ENCODE measurements at places on chromosomes 7 and 10.

DNA sequence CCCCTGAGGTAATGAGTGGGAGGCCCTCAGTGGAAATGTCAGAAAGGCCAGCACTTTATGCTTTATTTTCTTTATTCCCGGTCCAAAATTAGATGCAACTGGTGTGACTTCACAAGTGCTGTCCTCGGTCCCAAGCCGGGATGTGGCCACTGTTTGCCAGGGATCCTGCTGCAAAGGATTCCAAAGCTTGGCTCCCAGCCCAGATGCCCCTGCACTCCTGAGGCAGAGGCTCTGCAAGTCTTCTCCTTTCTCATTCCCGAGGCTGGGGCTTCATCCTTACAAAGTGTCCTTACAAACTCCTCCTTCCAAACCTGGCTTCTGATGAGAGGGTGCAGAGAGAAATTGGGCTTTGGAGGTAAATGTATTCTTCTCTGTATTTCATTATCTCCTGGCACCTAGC is 544.3 kb upstream of the DPP6 start:
- no peak for DNase-seq

DNA sequence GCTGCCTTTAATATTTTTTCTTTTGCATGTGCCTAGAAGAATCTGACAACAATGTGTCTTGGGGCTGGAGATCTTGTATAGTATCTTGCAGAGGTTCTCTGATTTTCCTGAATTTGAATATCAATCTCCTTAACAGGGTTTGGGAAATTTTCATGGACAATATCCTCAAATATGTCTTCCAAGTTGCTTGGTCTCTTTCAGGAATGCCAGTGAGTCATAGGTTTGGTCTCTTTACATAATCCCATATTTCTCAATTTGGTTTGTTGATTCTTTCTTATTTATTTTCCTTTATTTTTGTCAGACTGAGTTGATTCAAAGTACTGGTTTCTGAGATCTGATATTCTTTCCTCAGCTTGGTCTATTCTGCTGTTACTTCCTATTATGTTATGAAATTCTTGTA is 208.7 kb upstream of the GLI3 start:
- no peak for DNase-seq

DNA sequence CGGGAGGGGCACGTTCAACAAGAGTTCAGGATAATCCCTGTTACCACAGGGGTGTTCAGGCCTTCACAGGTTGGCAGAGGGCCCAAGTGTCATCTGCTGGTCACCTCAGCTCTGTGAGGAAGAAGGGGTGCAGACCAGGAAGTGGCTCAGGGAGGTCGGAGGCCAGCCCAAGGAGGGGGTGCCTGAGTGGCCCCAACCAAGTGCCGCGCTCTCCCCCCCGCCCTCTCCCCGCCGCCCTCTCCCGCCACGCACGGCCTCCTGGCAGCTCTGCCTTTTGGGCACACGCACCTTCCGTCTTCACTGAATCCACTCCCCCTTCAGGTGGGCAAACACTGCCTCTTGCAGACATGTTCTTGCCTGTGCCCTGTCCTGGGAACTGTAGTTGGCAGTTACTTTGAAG is 245.2 kb downstream of the PAXIP1 start:
- DNase-seq, result no peak

- DNase-seq, result no peak
These were observed 144.1 kb upstream of the FAM171A1 start for GRCh38 chr10:15515202-15515601.

DNA sequence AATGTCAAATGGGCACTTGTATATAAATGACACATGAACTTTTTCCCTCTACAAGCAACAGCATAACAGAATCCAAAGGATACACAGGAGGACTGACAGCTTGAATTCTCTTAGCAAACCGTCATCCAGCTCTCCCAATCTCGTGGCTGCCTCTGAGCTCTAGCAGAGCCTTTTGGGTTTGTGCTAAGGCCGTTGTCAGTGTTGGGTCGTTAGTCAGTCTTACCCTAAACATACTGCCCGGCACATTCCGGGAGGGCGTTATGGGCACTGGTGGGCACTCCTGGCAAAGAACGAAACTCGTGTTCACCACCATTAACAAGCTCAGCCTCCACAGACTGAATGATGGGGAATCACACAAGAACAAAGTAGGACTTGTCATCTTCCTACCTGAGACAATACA is 19.6 kb upstream of the ENO4 start:
- no peak for DNase-seq

DNA sequence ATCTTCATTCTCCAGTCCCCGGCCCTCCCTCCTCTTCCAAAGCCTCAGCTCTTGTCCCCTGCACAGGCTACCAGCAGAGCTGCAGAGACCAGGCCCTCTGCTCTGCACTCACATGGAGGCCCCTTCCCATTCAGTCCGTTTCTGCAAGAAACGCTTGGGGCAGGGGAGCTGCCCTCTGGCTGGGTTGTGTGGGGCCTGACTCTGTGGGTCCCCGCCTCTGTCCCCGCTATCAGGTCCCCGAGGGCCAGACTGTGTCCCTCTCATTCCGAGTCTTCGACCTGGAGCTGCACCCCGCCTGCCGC is 1.5 kb downstream of the PCOLCE start:
- no peak for DNase-seq

GRCh38 chr7:136294977-136295376 is 317.8 kb upstream of the MTPN start:
- DNase-seq, result no peak

DNA sequence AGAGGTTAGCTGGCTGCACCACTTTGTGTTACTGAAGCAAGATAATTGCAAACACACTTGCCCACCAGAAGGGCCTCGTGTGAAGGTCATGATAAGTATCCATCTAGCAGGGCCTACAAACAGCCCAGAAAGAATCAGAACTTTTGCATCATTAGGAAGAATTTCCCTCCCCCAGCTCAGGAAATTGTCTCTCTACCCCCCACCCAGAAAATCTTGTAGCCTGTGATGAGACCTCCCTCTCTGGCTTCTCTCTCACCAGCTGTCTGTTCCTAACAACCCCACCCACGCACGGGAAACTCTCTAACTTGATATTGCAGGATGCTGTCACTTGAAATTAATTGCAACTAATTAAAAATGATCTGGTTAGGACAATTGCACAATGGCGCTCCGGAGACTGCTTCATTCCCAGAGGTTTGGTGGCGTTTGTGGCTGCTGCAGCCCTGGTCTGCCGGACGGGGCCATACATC is 34.5 kb downstream of the ZNF503 start:
- no peak for DNase-seq

GRCh38 chr10:119131512-119132240 is 27.8 kb downstream of the DENND10 start:
- DNase-seq, result peak; percentile 80

GRCh38 chr7:139482662-139483466 is 609 bp downstream of the KLRG2 start:
- peak; percentile 32 for DNase-seq

DNA sequence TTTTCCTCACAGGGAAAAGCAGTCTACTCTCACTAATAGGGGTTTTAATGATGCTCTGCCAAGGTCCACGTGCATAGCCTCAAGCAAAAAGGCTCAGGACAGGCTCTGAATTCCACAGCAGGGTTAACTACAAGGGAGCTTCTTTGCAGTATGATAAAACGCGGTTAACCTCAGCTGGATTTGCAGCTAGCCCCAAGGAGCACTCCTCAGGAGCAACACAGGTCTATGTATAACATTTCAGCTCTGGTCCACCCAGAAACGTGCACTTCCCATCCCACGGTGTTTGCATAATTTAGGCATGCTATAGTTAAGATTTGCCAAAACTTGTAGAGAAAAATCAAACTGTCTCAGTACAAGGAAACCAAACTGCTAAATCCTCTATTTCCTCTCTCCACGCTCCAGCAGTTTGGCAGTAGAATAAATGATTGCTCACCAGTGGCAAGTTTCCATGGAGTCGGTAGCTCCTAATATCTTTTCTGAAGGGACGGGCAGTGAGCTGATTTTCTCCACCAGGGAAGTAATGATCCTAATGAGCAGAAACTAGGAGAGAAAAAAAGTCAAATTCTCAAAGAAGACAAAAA is 13.1 kb upstream of the ASB4 start:
- DNase-seq, result no peak

DNA sequence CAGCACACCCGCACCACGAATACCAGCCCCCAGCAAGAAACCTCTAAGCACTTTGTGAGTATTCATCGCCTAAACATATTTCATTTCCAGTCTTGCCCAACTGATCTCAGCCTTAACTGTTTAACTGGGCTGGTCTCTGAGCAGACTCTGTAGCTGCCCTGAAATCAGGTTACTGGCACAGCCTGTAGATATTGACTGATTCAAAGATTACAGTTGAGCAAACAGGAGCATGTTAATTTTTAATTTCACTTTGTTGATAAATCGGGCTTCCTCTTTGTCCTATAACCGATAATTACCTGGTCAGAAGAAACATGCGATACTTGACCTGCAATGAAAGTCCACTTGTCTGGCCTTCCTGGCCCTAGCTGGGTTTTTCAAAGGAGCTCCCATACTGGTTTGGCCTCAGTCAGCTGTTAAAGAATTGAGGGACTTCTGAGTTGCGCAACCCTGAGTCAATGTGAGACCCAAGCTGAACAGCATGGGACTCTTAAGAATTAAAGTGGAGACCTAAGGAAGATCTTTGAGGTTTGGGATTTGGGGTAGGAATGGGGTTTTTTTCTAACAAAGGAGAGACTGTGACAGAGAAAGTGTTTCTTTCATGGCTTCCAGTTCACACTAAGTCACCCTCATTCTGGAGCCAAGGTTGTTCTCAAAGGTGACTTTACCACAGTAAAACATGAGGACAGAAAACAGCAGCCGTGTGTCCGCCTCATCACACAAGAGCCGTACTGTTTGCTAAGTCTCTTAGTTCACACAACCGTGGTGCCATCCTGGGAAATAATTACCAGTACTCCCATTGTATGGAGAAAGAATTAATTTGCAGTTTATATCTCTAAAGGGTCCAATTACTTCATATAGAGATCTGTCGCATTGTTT is 75.9 kb downstream of the PPP1R3C start:
- no peak for DNase-seq

DNA sequence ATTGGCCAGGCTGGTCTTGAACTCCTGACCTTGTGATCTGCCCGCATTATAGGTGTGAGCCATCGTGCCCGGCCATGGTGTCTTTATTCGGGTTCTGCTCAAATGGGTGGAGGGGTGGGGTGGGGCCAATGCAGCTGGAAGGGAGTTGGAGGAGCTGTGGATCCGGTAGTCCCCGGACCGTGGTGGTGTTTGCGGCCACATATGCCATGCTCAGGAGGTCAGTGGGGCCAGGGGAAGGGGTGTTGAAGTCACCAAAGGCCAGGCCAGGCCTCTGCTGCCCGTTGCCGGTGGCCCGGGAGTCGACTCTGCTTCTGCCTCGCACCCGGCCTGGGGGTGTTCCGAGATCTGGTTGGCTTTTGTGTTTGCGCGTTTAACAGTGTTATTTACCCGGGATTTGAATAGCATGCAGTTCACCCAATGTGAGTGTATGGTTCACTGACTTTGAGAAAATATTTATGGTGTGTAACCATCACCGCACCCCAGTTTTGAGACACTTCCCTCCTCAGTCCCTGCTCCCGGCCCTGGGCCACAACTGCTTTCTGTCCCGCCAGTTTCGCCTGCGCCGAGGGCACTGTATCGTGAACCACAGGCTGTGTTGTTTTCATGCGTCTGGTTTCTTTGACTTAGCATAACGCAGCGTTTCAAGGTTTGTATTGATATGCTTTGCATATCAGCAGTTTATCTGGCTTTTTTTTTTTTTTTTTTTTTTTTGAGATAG is 10.7 kb downstream of the INPP5A start:
- no peak for DNase-seq

All from activated CD8-positive, alpha-beta T cell treated with anti-CD3 and anti-CD28 coated beads for 36 hours (primary cell).